Nephron progenitor cell (in vitro differentiated cells): ENCODE measurements at places on chromosomes 4 and X.

GRCh38 chr4:80685214-80685613 is 345.3 kb upstream of the BMP3 start:
- no peak for DNase-seq

- no peak for DNase-seq
These were observed 628.8 kb downstream of the ADGRL3 start for GRCh38 chr4:61828960-61829359.

DNA sequence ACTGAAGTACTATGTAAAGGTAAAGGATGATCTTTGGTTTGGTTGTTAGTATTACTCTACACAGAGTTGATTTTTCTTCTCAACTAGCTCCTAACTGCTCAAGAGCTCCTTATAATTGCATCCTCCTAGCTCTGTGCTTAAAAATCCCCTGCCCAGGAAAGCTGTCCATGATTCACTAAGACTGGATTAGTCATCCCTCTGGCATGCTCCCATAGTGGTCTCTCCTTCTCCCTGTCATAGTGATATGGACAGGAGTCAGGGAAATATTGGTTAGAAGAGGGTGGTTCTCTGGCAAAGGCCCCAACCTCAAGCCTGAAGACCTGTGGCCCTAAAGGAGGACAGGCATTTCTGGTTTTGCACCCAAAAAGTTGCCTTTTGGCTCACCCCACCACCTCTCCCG is 242.3 kb upstream of the KCNIP4 start:
- DNase-seq = no peak

DNA sequence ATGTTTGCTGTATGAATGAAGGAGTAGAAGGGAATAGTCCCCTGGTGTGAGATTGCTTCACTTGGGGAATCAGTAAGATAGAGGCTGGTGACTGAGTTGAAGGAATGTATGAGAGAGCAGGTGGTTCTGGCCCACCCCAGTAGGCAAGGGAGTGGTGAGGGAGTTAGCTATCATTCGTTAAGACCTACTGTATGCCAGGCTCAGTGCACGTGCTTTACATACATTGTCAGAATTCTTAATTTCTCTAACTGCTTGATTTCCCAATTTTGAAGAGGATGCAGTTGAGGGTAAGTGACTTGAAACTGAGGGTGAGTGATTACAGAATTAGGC is 700 bp downstream of the VMA21 start:
- no peak for DNase-seq

GRCh38 chr4:57544811-57545654 is 434.8 kb upstream of the IGFBP7 start:
- no peak for DNase-seq

- DNase-seq = no peak
These were observed 120.9 kb downstream of the AMELX start for GRCh38 chrX:11414091-11414490.

DNA sequence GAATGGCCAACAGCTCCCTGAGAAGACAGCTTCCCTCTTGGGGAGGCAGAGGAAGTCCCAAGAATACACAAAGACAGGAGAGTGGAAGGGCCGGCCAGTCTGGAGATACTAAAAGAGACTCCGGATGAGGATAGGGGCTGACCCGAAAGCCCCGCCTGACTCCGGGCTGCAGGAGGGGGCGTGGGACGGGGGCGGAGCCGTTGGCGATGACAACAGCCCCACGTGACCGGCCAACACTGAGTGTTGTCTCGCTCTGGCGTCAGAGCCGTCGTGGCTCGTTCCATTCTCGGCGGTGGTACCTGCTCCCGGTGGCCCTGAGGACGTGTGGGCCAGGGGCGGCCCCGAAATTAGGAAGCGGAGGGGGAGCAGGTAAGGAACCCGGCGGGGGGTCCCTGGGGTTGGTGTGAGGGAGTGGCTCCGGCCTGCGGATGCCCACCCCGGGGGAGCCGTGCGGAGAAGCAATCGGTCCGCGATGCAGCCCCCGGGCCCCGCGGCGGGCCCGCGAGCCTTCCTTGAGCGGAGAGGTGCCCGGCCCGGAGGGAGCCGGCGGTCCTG is at the start of gene BEX4:
Gene BEX4, plus strand, starts transcription at position 239 of the 555 bp plus-strand sequence. CDS start 1,046 bp downstream, outside the sequence.
- DNase-seq = peak; percentile 85

- no peak for DNase-seq
These were observed 559.6 kb upstream of the DIPK2B start for GRCh38 chrX:45760187-45760742.

- no peak for DNase-seq
These were observed 113.9 kb downstream of the QDPR start for GRCh38 chr4:17398035-17398434.

DNA sequence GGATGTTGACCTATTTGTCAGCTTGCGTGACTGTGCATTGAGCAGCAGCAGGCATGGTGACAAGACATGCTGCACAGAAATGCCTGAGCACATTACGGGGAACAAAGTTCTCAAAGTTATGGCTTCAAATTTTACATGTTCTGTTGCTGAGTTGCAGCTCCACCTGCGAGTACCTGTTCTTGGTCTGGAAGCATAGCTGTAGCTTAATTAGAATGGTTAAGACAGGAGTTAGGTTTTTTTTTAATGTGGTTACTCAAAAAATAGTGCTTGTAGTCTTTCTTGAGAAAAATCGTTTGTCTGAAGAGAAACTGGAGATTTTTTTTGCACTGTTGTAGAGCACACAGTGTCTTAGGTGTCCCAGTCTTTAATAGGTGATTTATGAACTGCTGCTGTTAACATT is 38.8 kb upstream of the GNPDA2 start:
- no peak for DNase-seq

DNA sequence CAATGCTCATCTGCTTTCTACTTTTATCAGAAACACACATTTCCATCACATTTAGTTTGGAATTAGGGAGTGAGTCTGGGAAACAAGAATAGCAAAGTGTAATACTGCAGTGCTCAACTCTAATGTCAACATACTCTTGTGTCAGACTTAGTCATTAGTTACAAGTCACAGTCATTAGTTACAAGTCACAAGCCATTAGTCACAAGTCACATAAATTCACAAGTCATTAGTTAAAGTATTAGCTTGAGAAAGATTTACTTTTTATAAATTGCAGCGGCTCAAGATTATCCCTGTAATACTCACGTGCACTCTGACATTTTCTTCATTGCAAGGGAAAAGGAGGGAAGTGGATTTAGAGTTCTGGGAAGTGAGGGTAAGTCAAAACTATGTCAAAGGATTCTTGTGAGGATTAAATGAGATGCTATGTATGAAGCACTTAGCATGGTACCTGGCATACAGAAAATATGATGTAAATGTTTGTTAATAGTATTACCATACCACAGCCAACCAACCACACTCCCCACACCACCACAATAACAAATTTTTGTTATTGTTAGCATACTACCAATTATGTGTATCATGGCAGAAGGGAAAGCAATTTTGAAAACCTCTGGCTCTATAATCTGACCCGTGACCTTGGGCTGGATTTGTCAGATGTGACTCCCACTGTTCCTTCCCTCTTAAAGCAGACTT is 116.6 kb downstream of the ARHGAP24 start:
- DNase-seq = no peak
